Left lobe of liver (tissue), 2 donors: ENCODE measurements at places on chromosomes 13 and 19. TPM values are rescaled to one million over a fixed set of nuclear protein-coding genes. Genes with fewer than 3 reads are reported as not detected.

GRCh38 chr13:74206061-74206561 lies 71.9 kb upstream of the KLF12 start:
- DNase-seq, result no peak

GRCh38 chr13:32947411-32948276 lies 68.6 kb upstream of the KL start:
- no peak for DNase-seq

- DNase-seq, result no peak
These were observed 224.8 kb downstream of the SPRY2 start for GRCh38 chr13:80116107-80116506.

DNA sequence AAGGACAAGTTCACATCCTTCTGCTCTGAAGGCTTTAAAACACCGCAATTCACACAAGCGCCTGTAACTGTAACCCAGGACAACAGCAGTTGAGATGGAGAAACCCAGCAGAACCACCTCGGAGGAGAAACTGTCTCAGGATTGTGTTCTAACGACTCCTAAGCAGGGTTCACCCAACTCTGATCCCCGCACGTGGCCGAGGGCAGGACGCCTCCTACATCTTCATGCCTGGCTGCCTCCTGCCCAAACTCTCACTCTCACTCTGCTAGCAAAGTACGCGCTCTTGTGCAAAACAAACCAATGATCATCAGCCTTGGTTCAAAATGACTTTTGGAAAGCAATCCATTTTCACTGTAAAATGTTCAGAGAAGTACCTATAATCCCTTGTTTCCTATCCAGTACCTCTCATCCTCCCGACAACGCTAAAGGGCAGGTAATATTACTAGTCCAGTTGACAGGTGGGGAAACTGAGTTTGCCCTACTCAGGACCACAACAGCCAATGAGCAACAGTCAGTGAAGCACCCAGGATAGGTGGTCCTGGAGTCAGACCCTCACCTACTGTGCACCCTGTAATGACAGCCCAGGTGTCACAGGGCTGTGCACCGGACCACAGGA lies 25.6 kb downstream of the EPS15L1 start:
- DNase-seq, result no peak

DNA sequence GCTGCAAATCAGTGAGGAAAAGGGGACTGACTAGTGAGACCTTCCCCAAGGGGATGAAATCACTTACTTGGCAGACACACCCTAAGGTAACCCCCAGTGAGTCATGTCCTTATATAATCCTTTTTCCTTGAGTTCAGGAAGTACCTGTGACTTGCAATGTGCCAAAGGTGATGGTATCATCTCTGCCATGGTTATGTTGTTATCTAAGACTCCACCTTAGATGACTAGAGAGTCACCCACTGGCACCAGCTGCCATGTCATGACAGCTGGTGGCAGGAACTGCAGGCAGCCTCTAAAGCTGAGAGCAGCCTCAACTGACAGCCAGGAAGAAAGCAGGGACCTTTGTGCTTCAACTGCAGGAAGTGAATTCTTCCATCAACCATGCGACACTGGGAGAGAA lies 12.5 kb downstream of the PBX4 start:
- DNase-seq, result no peak

DNA sequence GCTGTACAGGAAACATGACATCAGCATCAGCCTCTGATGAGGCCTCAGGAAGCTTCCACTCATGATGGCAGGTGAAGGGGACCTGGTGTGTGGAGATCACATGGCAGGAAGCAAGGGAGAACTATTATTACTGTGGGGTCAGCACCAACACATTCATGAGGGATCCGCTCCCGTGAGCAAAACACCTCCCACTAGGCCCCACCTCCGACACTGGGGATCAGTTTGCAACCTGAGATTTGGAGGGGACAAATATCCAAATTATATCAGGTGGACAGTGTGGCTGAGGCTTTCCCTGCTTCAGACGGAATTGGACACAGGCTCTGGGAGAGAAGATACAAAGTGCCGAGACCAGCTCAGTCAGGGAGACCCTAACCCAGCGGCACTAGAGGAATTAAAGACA lies 5.7 kb upstream of the ZNF792 start:
- no peak for DNase-seq

GRCh38 chr13:25756251-25756650 lies 295.6 kb downstream of the SHISA2 start:
- DNase-seq, result no peak

DNA sequence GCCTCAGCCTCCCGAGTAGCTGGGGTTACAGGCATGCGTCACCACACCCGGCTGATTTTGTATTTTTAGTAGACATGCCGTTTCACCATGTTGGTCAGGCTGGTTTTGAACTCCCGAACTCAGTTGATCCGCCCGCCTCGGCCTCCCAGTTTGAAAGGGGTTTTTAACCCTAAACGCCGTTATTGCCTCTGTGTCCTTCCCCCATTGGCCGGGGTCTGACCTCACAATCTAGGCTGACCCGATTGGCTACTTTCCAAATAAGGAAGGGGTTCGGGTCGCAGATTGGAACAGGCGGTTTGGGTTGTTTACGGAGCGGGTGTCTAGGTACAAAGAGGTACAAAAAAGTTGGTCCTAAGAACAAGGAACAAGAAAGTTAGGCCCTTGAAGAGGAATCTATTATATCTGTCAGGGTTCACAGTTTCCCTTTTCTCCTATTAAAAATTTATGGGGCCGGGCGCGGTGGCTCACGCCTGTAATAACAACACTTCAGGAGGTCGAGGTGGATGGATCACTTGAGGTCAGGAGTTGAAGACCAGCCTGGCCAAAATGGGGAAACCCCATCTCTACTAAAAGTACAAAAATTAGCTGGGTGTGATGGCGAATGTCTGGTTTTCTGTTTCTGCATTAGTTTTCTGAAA lies 1.0 kb downstream of the ZNF253 start:
- no peak for DNase-seq

- no peak for DNase-seq
These were observed 11.8 kb upstream of the RB1 start for GRCh38 chr13:48291730-48292129.

- DNase-seq, result no peak
These were observed 29.0 kb downstream of the EXOSC8 start for GRCh38 chr13:37029617-37030016.

DNA sequence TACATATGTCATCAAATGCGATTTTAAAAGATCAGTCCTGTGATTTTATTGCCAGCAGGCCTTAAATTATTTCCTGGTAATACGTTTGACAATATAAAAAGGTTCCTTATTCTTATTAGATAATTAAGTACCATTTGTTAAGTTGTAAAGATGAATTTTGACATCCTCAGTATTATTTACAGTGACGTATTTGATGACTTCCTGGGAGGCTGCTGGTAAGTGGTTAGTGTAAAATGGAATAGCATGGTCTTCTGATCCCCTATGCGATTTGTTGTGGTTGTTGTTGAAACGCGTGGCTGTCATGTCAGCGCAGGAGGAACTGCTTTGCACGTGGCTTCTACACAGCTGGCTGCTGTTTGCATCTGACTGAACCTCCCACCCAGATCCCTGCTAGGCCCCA lies 99.7 kb downstream of the DCLK1 start:
- DNase-seq, result no peak

DNA sequence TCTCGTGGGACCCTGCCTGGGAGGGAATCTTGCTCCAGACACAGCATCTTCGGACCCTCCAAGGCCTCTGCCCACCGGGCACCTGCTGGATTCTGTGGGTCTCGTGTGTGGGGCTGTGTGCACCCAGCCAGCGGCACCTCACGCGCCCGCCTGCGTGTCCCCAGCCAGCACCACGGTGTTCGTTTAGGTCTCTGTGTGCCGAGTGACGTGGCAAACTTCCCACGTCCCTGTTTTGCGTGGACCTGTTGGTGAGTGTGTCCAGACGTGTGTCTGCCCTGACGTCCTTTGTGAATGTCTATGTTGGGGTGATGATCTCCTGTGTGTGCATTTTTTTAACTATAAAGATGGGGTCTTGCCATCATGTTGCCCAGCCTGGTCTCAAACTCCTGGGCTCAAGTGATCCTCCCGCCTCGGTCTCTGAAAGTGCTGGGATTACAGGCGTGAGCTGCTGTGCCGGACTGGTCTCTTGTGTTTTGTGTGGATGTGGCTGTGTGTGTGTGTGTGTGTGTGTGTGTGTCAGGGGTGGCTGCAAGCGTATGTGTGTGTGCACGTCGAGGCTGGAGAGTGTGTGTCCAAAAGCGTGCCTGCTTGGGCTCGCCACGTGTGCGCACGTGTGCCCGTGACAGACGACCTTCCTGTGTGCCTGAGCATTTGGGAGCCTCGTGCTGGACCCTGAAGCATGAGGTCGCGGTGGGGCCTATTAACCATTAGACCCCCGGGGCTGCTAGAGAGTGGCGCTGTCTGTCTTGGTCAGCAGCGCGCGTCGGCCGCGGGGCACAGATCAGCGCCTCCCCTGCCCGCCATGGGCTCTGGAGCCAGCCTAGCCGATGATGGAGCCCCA lies 15.7 kb downstream of the ARID3A start:
- DNase-seq, result no peak

DNA sequence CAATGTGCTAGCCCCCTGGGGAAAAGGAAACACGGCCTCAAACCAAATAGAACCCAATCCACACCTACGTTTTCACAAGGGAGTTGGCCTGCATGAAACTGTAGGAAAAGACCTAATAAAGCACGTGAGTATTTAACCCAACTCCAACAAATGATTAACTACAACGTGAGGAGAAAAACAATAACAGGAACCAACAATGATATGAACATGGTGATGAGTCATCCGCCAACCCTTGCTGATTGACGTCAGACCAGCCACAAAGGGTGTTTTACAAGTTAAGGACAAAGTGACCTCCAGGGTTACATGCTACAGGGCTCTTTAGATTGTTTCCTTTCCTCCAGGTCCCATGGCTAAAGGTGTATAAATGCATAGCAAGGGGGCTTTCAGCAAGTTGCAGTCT lies 460.5 kb downstream of the COG6 start:
- no peak for DNase-seq

DNA sequence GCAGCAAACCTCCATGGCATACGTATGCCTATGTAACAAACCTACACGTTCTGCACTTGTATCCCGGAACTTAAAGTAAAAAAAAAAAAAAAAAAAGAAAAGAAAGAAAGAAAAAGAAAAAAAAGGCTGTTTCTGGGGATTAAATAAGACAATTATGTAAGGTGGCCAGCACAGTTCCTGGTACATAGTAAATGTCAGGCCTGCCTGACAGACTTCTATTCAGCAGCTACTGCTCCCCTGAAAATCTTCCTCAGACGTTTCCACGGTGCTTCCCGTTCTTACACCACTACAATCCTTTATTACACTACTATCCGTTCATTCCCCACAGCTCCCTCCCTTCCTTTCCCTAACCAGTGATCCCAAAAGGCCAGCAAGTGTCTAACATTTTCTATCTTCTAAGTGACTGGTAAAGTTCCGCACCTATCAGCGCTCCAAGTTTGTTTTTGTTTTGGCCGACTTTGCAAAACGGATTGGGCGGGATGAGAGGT lies 636 bp upstream of the RB1 start:
- DNase-seq, result no peak

DNA sequence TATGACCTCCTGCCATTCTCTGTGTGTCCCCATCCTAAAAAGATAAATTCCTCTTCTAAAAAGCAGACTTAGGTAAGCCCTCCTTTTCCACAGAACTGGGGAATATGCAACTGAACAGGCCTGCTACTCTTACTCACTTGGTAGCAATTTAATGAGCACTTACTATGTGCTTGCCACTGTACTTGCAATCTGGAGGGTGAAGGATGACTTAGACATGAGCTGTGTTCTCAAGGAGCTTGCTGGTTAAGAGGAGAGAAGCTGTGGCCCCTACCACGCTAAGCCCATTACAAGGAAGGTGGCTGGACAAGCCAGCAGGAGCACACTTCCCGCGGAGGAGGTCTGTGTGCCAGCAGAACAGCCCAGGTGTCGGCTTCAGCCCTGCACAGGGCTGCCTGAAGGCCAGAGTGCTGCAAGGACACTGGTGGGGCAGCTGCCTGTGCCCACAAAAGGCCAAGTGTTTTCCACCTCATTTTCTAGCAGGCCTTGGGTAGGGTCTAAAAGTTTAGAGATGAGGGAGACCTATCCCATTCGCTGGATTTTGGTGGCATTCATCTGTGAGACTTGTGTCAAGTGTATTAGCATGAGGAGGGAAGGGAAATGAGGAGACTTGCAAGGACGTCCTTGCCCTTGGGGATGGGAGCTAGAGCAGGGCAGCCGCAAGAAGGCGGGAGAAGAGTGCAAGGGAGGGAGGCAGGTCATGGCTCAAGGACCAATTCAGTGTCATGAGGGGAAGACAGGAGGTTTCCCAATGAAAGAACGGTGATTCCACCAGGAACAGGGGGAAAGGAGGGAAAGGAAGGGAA lies 52.0 kb downstream of the COL4A1 start:
- DNase-seq, result no peak

The NLRP5 gene
- not detected for total RNA-seq

The HMG20B gene
- 44.2 TPM for total RNA-seq

The METTL21C gene
- total RNA-seq, result not detected

The TRPC4 gene
- total RNA-seq, result 0.10 TPM

The KIR2DL3 gene
- total RNA-seq, result not detected

The ZNF486 gene
- 0.70 TPM for total RNA-seq

The C13orf46 gene
- total RNA-seq, result 1.1 TPM

The ZNF225 gene
- 1.8 TPM for total RNA-seq

The COX7A1 gene
- total RNA-seq, result 3.9 TPM
